Activated CD4-positive, alpha-beta memory T cell treated with anti-CD3 and anti-CD28 coated beads for 36 hours (primary cell): ENCODE measurements at places on chromosomes 5 and 9. TPM values are rescaled to one million over a fixed set of nuclear protein-coding genes. Genes with fewer than 3 reads are reported as not detected.

SLC25A51 gene
- total RNA-seq = 25.8 TPM

CCL27 gene
- total RNA-seq = 0.80 TPM

DNA sequence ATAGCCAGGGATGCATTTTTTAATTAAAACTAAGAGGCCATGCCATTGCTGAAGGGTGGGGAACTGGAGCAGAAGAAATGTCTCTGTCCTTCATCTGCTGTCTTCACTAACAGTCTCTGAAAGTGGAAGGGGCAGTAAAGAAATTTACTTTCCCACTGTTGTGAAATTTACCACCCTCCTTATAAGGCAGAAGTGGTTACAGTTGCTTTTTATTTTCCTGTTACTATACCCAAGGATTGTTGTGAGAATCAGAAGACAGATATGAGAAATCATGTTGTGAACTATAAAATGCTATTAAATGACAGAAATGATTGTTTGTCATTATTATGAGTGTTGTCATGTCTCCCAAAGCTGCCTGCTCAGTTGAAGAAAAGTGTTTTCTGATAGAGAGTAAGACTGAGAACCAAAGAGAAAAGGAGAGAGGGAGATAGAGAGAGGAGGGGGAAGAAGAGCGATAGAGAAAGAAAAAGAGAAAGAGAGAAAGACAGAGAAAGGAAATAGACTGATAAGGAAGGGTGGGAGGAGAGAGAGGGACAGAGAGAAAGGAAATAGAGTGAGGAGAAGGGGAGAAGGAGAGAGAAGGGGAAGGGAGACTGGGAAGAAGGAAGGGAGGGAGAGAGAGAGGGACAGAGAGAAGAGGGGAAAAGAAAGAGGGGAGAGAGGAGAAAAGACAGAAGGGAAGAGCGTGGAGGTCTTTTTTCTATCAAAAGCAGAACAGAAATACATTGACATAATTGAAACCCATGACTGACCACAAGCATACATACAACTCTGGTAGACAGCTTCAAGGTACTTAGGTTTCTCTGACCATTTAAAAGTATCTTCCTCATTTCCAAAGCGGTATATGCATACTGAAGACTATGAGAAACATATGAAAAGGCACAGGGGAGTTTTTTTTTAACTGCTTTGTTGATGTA, 22.5 kb downstream of the SEC61B start:
- H3K27ac ChIP-seq = no peak overlapping the region
- H3K36me3 ChIP-seq = peaks cover 18% of the 10 kb centered on the region

DNA sequence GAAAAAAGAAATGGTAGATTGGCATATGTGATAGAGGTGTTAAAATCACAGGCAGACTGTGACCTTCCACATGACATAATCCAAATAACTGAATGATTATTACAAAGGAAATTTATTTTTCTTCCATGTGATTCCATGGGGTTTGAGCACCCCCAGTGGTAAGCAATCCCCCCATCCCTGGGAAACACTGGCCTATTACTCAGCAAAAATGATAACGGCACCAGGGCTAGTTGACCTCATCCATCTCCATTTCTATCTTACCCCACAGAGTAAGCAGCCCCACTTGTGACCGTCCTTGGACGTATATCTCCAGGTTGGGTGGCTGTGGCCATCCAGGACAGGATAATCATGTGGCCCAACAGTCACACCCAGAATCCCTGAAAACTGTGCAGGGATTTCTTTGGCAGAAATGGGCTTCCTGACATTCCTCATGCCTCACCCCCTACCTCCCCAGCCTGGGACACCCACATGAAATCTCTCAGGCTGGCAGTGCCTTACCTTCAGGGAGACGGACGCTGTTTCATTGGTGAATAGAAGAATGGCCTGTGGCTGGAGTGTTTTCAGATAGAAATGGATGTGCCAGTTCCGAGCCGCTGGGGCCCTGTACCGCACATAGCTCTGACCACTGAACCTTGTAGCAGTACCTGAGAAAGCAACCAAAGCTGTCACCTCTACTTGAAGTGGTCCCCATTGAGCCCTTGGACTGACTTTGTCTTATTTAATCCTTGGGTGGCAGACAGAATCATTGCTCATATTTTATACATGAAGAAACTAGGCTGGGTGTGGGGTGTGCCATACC, 69.9 kb downstream of the SLC36A1 start:
- H3K4me1 ChIP-seq = no peaks in the 10 kb centered on the region
- no peak overlapping the region for H3K27ac ChIP-seq
- no peak overlapping the region for H3K4me3 ChIP-seq
- DNase-seq = no peak

DNA sequence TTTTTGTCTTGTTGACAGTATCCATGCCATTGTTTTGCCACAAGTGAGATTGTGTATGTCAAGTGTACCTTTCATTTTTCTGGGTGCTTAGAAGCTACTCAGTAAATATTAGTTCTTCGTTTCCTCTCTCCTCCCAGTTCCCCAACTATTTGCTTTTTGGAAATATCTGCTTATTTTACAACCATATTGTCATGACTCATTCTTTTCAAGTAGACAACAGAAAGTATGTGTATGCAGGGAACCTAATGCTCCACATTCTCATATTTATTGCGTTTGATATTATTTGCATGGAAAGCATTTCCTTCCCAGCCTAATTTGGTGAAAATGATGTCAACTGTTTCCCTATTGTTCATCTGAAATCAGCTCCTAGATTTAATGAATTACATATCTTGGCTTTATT, 483.7 kb upstream of the RIOK2 start:
- H3K4me1 ChIP-seq = no peaks in the 10 kb centered on the region
- H3K4me3 ChIP-seq = no peak overlapping the region
- no peak for DNase-seq
- H3K27me3 ChIP-seq = no peaks in the 10 kb centered on the region
- no peak overlapping the region for H3K27ac ChIP-seq

DNA sequence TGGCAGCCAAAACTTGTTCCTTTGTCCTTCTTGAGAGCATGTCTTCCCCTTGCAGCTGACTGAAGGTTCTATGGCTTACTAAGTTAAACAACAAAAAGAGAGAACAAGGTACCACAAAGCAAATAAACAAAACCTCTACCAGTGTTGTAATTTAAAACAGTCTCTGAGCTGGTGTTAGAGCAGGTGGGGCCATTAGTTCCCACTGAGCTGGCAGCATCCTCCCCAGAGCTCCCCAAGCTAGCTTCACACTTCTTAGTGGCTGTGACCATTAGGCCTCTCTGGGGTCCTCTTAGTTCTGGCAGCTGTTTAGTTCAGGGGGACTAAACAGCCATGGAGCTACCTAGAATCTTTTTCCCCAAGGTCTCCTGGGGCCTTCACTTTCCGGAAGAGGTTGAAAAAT, 128.6 kb upstream of the ELL2 start:
- DNase-seq = no peak
- H3K27ac ChIP-seq = no peak overlapping the region
- peaks cover 2% of the 10 kb centered on the region for H3K27me3 ChIP-seq

DNA sequence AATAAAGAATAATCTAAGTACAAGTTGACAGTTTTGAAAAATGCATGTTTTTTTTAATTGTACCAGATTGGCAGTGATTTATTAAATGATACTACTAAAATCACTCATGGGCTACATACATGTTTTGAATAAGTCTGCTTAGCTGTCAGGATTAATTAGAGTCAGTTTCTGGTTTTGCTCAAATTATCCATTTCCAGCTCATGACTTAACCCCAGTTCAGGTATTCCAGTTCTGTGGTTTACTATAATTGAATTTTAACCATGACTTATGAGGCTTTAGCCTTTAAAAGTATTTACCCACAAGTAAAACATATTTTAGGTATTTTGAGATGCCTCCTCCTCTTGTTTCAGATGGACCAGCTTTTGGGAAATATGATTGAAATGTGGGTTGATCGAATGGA, 17.8 kb upstream of the LRRC70 start:
- H3K36me3 ChIP-seq = peaks cover 31% of the 10 kb centered on the region
- H3K27ac ChIP-seq = no peak overlapping the region
- no peaks in the 10 kb centered on the region for H3K27me3 ChIP-seq
- no peak overlapping the region for H3K4me3 ChIP-seq
- no peaks in the 10 kb centered on the region for H3K4me1 ChIP-seq

DNA sequence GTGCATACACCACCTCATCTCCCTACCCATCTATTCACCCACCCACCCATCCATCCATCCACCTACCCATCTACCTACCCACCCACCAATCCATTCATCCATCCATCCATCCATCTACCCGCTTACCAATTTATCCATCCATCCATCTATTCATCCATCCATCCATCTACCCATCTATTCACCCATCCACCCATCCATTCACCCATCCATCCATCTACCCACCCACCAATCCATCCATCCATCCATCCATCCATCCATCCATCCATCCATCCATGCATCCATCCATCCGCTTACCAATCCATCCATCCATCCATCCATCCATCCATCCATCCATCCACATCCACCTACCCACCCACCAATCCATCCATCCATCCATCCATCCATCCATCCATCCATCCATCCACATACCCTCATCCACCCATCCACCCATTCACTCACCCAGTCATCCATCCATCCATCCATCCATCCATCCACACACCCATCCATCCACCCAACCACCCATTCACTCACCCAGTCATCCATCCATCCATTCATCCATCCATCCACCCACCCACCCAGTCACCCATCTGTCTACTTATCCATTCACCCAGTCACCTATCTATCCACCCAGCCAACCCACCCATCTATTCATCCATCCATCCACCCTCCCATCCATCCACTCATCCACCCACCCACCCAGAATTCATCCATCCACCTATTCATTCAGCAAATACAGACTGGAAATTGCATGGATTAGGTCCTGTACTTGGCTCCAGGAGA, 125.6 kb downstream of the RXRA start:
- H3K27me3 ChIP-seq = no peaks in the 10 kb centered on the region
- peaks cover 1% of the 10 kb centered on the region for H3K36me3 ChIP-seq
- H3K4me3 ChIP-seq = no peak overlapping the region
- peaks cover 10% of the 10 kb centered on the region for H3K4me1 ChIP-seq
- no peak for DNase-seq

GPRIN1 gene
- 4.5 TPM for total RNA-seq

DNA sequence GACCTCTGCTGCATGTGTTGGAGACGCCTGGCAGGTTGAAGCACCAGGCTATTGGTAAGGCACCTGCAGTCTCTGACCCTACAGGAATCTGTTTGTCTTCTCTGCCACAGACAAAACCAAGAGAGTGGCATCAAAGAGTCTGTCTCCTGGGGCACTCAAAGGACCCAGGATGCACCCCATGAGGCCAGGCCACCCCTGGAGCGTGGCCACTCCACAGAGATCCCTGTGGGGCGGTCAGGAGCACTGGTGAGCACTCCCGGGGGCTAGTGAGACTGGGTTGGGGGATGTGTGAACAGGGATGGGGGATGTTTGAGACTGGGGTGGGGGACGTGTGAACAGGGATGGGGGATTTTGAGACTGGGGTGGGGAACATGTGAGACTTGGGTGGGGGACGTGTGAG, 240.3 kb downstream of the CACNA1B start:
- peaks cover 2% of the 10 kb centered on the region for H3K27me3 ChIP-seq
- H3K27ac ChIP-seq = no peak overlapping the region
- no peaks in the 10 kb centered on the region for H3K4me1 ChIP-seq
- no peak for DNase-seq
- no peaks in the 10 kb centered on the region for H3K36me3 ChIP-seq
- no peak overlapping the region for H3K4me3 ChIP-seq

- peaks cover 1% of the 10 kb centered on the region for H3K27me3 ChIP-seq
- H3K4me1 ChIP-seq = peaks cover 2% of the 10 kb centered on the region
- DNase-seq = no peak
- H3K36me3 ChIP-seq = no peaks in the 10 kb centered on the region
- H3K27ac ChIP-seq = no peak overlapping the region
- no peak overlapping the region for H3K4me3 ChIP-seq
Measured at GRCh38 chr9:89777544-89777943, 172.7 kb downstream of the GADD45G start.

- no peaks in the 10 kb centered on the region for H3K27me3 ChIP-seq
- H3K27ac ChIP-seq = no peak overlapping the region
- H3K4me1 ChIP-seq = no peaks in the 10 kb centered on the region
- no peaks in the 10 kb centered on the region for H3K36me3 ChIP-seq
- no peak for DNase-seq
Measured at GRCh38 chr9:13554626-13555025, 275.1 kb upstream of the MPDZ start.

DNA sequence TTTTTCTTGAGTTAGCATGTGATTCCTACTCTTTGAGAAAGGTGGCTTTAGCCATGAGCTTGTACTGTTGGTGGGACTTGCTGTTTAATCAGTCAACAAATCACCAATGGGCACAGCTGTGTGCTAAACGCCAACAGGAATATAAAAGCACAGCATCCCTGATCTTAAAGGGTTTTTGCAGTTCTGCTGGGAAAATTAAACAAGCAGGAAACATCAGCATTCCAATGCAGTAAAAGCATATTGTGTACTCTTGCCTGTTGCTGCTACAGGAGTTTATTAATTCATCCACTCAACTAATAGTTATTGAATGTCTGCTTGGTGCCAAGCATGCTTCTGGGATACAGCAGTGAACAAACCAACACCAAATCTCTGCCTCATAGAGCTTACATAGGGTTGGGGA, 27.4 kb upstream of the F2RL1 start:
- H3K4me1 ChIP-seq = peaks cover 20% of the 10 kb centered on the region
- no peak overlapping the region for H3K4me3 ChIP-seq
- H3K36me3 ChIP-seq = no peaks in the 10 kb centered on the region
- DNase-seq = no peak

GPR150 gene
- total RNA-seq = 0.82 TPM

- no peak for DNase-seq
- no peak overlapping the region for H3K27ac ChIP-seq
- H3K4me1 ChIP-seq = peaks cover 10% of the 10 kb centered on the region
- no peaks in the 10 kb centered on the region for H3K27me3 ChIP-seq
Measured at GRCh38 chr9:94157050-94157801, 73.0 kb downstream of the PTPDC1 start.

STXBP1 gene
- 27.8 TPM for total RNA-seq

DNA sequence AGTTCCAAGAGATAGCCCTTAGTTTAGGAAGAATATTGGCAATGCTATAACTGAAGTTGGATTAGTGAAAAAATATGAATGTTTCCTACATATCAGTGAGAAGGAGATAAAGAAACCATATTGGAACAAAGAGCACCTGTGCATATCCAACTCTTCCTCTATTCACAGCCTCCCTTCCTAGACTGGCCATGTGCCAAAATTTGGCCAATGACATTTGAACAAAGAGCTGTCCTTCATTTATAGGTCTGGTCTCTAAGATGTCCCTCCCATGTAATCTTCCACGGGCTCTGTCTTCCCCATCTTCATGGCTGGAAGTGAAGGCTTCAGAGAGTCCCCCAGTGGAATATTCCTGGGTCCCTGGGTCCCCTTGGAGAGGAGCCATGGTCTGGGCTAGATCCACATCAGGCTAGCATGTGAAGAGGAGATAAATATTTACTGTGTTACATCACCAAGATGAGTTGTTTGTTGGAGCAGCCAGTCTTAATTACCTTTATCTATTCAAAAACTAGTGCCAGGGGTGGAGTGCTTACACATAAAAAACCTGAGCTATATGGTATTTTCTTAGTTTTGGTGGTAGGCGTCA, 190.0 kb upstream of the S1PR3 start:
- no peaks in the 10 kb centered on the region for H3K36me3 ChIP-seq
- H3K4me3 ChIP-seq = no peak overlapping the region
- H3K27me3 ChIP-seq = peaks cover 20% of the 10 kb centered on the region

GRCh38 chr9:122097679-122098315, 4.7 kb upstream of the TTLL11 start:
- peaks cover 9% of the 10 kb centered on the region for H3K27me3 ChIP-seq
- H3K36me3 ChIP-seq = no peaks in the 10 kb centered on the region
- no peak overlapping the region for H3K4me3 ChIP-seq
- H3K4me1 ChIP-seq = peaks cover 17% of the 10 kb centered on the region
- no peak for DNase-seq
- H3K27ac ChIP-seq = no peak overlapping the region

ARHGAP26 gene
- 16.9 TPM for total RNA-seq

PCDHGA8 gene
- not detected for total RNA-seq
